ENCODE measurements at places on chromosomes 5 and 9.

DNA sequence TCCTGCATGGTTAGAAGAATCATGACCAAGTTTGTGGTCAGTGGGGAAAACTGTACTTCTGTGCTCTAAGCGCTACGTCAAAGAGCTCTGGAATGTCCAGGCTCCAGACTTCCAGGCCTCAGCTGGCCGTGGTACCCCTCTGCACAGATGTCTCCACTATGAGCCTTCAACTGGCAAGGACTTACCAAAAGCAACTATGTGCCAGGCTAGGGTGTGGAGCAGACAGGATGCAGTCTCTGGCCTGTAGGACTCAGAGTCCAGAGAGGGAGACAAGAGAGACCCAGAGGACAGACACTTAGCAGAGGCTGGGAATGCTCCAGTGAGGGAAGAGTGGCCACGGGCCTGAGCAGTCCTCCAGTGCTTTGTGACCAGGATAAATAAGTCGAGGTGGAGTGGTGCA lies 31.0 kb upstream of the TCF7 start:
- peak; percentile 62 for DNase-seq

- DNase-seq, result no peak
These were observed 6.9 kb downstream of the SREK1 start for GRCh38 chr5:66151030-66151429.

- no peak for DNase-seq
These were observed 122.8 kb upstream of the TNPO1 start for GRCh38 chr5:72693546-72694205.

DNA sequence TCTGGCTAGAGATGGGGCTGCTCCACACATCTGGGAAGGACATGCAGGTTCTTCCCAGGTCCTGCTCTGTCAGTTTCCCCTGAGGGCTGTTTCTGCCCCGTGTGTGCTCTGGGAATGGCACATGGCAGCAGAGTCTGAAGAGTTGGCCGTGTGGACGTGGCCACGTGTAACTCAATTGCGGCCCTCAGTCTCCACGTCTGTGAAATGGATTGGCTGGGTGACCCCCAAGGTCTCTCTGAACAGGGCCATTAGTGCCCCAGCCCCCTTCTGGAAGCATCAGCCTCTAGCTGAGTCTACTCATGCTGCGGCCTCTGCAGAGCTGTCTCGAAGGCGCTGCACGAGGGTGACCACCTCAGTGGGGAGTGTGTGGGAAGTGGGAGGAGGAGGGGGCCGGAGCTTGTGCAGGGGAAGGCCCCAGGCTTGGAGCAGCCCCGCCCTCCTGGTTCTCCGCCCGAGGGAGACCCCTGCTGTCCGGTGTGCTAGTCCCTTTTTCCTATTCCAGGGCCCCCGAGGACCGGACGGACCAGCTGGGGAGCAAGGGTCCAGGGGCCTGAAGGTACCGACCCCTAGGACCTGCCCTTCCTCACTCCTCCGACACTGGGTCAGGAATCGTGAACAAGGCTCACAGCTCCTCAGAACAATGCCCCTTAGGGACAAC lies 58.9 kb upstream of the ORM1 start:
- no peak for DNase-seq

- DNase-seq, result no peak
These were observed 90.7 kb upstream of the DHFR start for GRCh38 chr5:80745490-80745889.
